ENCODE measurements at places on chromosomes 4 and X. TPM values are rescaled to one million over a fixed set of nuclear protein-coding genes. Genes with fewer than 3 reads are reported as not detected.
A peak's percentile ranks its signal among the peaks of the same experiment; 100 is the strongest.

DNA sequence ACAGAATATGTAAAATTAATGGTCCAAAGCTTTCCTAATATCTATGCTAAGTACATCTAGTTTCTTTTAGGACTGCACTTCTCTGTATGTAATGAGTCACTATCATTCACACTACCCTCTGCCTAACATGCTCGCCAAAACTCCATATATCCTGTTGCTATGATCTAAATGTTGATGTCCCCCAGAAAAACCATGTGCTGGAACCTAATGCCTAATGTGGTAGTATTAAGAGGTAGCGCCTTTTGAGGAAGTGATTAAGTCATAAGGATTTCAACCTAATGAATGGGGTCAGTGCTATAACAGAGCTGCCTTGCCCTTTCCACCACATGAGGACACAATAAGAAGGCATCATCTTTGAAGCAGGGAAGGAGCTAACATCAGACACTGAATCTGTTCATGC lies 34.9 kb upstream of the NFKB1 start:
- no peak for DNase-seq

DNA sequence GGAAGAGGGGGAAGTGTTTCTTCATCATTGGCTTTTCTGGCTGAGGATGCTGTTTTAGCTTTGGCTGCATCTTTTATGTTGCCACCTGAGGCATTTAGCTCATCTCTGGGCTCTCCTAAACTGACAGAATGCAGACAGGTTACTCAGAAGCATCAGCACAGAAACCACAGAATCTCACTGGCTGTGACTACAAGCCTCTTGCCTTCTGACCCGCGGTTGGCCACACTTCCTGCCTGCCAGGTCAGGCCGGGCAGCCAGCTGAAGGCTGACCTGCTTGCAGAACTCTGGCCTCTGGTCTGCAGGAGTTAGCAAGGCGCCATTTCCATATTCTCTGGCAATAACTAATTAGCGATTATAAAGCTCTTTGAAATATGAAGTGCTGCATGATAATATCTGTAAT lies 366.5 kb downstream of the MID1IP1 start:
- no peak for DNase-seq

GRCh38 chr4:6910960-6911874 lies 1.6 kb downstream of the TBC1D14 start:
- DNase-seq, result no peak

GRCh38 chr4:143700046-143700415 lies 444 bp downstream of the FREM3 start:
- peak; percentile 34 for DNase-seq

- no peak for DNase-seq
Measured at GRCh38 chr4:16670727-16671126, 227.7 kb downstream of the LDB2 start.

DNA sequence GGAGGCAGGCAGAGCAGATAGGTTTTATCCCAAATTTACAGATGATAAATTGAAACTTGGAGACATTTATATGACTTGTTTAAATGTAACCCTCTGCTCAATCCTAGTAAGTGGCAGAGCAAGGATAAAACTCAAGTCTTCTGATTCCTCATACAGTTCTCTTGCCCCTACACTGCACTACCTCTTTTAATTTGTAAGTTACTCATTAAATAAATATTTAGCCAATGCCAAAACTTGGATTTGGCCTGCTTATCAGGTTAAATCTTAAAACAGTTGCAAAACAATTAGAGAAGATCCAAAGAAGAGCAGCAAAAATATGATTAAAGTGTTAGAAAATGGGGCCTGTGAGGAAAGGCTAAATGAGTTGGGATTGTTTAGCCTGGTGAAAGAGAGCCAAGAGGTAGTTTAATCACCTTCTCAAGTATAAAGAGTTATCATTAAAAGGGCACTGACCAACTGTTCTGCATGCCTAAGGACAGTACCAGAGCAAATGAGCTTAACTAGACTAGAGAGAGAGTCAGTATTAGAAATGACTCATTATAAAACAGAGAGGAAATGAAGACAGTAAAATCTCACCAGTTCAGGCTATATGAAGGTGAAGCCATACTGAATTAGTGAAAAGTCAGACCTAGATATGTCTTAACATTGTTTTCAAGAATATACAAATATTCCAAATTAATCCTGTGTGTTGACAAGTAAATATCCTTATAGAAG lies 146.3 kb downstream of the GRIA3 start:
- DNase-seq, result no peak

- DNase-seq, result no peak
Measured at GRCh38 chr4:5568931-5569330, 139.4 kb downstream of the EVC2 start.

GRCh38 chrX:28303486-28303885 lies 283.8 kb upstream of the IL1RAPL1 start:
- no peak for DNase-seq

The INTU gene
- 5.7 TPM for total RNA-seq

Data from right cardiac atrium (tissue), 5 donors.